ENCODE measurements at places on chromosomes 16 and 17.

DNA sequence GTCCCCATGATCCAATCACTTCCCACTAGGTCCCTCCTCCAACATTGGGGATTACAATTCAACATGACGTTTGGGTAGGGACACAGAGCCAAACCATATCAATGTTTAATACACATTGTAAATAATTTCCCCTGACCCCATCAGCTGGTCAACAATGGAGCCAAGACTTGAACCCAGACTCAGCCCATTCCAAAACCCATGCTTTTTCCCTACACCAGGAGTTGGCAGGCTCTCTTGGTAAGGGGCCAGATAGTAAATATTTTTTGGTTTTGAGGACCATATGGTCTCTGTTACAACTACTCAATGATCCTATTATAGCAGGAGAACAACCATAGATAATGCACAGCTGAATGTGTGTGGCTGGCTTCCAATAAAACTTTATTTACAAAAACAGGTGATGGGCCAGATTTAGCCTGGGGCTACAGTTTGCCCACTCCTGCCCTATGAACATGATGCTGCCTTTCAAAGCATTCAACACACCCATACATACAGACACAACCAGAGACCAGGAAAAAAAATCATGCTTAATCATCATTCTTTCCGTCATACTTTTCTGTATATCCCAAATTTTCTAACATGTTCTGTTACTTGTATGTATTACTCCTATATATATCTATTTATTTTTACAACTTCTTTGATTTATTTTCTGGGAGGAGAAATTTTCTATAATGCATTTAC is 22.1 kb upstream of the MSI2 start:
- no peak for DNase-seq

- no peak for DNase-seq
Measured at GRCh38 chr17:49100601-49101000, 32.0 kb upstream of the B4GALNT2 start.

- DNase-seq: no peak
Measured at GRCh38 chr16:794853-795466, 5.6 kb downstream of the GNG13 start.

DNA sequence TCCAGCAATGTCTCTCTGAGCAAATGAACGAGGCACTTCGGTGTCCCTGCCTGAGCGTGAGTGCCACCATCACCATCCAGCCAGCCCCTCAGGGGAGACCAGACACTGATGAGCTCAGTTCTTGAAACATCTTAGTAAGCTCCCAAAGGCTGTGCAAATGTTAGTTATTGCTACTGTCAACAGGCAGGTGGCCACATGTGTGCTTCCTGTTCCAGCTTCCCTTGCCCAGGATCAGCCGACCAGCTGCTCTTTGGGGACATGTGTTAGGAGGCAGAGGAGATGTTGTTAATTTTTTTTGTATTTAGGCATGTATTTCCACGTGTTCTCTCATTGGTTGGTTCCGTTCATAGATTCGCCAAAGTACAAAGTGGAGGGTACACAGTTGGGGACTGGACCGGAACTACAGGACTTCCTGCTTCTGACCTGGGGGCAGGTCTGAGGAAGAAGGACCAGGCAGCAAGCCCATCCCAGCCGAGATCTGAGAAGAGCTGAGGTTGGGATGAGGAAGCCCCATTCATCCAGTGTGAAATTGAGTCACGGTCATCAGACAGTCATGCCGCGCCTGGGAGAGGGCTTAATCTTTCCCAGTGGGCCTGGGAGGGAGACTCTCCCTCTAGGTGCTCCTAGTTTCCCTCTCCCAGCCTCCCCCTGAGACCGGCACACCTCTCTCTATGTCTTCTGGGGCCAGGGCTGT is 3.8 kb downstream of the TTYH2 start:
- no peak for DNase-seq

GRCh38 chr16:68236826-68237242 is 907 bp upstream of the ESRP2 start:
- DNase-seq: no peak

DNA sequence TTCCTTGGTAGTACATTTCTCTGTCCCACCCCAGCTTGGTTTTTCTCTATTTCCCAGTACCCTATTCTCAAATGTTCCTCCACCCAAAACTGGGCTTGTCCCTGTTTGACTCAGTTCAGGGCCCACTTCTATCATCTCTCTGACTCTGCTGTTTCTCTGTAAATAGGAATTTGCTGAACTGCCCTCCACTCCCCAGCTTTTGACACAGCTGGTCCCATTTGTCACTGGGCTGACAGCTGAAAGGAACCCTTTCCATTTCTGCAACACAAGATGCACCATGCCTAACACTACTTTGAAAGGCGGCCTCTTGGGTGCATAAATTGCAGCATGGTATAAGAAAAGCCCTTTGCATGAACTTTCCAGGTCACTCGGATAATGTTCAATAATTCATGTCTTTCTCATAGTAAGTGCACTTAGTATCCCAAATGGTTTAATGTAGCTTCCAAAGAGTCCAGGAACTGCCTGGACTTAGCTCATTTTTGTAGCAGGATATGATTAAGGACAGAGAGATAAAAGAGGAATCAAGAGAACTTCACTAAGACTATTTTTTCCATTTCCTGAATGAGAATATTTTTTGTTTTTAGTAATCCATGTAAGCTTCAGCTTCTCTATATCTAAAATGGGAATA is 256.7 kb downstream of the CDH11 start:
- no peak for DNase-seq

DNA sequence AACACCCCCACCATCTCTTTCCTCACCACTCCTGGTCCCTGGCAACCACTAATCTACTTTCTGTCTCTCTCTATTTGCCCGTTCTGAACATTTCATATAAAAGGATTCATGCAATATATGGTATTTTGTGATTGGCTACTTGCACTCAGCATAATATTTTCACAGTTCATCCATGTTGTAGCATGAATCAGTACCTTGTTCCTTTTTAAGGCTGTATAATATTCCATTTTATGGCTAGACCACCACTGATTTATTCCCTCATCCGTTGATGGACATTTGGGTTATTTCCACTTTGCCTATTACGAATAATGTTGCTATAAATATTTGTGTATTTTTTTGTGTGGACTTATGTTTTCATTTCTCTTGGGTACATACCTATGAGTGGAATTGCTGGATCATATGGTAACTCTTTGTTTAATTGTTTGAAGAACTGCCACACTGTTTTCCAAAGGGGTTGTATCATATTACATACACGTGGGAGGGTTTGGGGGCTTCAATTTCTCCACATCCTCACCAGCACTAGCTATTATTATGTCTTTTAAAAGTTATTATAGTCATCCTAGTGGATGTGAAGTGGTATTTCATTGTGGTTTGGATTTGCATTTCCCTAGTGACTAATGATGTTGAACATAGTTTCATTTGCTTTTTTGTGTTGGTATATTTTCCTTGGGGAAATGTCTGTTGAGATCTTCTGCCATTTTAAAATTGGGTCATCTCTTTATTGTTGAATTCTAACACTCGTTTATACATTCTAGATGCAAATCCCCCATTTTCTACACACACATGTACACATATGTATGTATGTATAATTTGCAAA is 26.3 kb downstream of the SEC14L5 start:
- DNase-seq: no peak

- peak; percentile 40 for DNase-seq
Measured at GRCh38 chr17:81927653-81928543, at the start of gene MAFG. Gene MAFG, minus strand, starts transcription at chr17:81927735. Its CDS starts 4,550 bp downstream, at chr17:81923185.

DNA sequence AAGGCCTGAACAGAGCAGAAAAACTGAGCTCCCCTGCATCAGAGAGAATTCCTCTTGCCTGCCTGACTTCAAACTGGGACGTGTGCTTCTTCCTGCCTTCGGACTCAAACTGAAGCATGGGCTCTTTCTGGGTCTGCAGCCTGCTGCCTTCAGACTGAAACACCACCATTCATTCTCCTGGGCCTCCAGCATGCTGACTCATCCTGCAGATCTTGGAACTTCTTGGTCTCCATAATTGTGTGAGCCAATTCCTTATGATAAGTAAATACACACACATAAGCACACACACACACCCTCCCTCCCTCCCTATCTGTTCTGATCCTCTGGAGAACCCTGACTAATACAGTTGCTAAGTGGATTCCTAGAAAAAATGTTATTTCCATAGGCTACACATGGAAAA is 874.3 kb upstream of the EEF2KMT start:
- no peak for DNase-seq

Data from cerebellar nuclear complex (tissue), 1 donor.